IPS DF 6.9 (cell line): ENCODE measurements at places on chromosomes 7 and 10.

DNA sequence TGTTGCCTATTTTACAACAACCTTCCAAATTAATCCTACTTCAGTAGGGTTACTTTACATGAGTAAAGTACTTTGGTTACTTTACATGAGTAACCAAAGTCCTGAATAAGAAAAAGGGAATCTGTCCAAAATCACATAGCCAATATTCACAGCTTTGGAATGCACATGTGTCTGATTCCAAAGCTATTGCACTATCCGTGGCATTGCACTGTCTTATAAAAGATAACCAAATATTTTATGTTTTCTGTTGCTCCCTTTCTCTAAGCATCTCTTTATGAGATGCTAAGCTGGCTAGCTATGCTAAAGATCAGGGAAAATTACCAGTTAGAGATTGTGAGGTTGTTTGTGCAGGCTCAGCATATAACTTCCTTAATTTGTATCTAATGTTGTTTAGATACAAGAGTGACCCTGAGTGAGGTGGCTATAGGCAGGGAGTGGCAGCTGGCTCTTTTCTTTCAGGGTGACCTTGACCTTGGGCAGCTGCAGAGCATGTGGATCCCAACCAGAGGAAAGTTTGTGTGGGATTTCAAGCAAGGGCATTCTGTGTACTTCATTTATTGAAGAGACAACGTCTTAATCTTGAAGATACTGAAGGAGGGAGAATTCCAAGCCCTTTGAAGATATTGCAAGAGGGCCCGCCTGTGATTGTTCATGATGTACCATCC is 366.1 kb upstream of the ANKRD30A start:
- H3K4me3 ChIP-seq = no peak overlapping the region
- no peaks in the 10 kb centered on the region for H3K27me3 ChIP-seq
- H3K27ac ChIP-seq = no peak overlapping the region
- H3K4me1 ChIP-seq = no peaks in the 10 kb centered on the region
- H3K36me3 ChIP-seq = no peaks in the 10 kb centered on the region
- DNase-seq = no peak

DNA sequence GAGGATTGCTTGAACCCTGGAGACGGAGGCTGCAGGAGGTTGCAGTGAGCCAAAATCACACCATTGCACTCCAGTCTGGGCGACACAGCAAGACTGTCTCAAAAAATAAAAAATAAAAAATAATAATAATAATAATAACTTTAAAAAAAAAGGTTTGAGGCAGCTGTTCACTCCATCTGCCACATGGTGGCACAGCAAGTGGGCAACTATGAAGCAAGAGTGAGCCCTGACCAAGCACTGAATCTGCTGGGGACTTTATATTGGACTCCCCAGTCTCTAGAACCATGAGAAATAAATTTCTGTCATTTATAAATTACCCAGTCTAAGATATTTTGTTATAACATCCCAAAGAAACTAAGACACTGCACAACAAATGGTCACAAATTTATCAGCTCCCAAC is 14.6 kb upstream of the BRI3 start:
- H3K4me3 ChIP-seq = no peak overlapping the region
- H3K4me1 ChIP-seq = no peaks in the 10 kb centered on the region
- H3K36me3 ChIP-seq = no peaks in the 10 kb centered on the region
- no peak overlapping the region for H3K27ac ChIP-seq
- no peaks in the 10 kb centered on the region for H3K27me3 ChIP-seq
- DNase-seq = no peak

GRCh38 chr10:69004821-69005220 is 16.2 kb downstream of the KIFBP start:
- H3K4me1 ChIP-seq = no peaks in the 10 kb centered on the region
- no peak overlapping the region for H3K4me3 ChIP-seq
- no peaks in the 10 kb centered on the region; the same call in 1 of the 2 replicates for H3K36me3 ChIP-seq
- H3K27ac ChIP-seq = no peak overlapping the region
- H3K27me3 ChIP-seq = no peaks in the 10 kb centered on the region

DNA sequence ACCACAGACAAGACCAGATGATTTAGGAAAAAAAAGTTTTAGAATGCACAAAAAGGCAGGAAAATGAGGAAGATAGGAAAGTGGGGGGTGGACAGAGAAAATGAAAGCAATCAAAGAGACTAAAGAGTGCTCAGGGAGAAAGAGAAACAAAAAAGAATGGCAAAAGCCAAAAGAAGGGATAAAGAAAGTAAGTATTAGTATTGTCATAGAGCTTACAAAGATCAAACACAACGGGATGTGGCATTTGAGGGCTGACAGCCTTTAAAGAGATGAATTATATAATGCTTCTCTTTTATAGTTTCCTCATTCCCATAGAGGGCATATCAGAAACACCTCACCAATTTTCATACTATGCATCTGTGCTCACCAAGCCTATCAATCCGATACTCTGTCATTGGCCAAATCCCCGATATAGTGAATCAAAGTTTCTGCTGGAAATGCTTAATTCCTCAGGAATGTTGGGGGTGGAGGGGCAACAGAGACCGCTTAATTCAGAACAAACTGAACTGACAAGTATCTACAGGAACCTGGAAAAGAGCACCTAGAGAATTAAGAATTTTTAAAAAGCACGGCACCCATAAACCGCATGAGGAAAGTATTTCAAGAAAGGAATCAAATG is 2.7 kb downstream of the COG5 start:
- H3K4me1 ChIP-seq = no peaks in the 10 kb centered on the region
- H3K27ac ChIP-seq = no peak overlapping the region
- no peak overlapping the region for H3K4me3 ChIP-seq
- DNase-seq = no peak
- H3K36me3 ChIP-seq = no peaks in the 10 kb centered on the region

- DNase-seq = no peak
- H3K36me3 ChIP-seq = no peaks in the 10 kb centered on the region
- H3K4me1 ChIP-seq = no peaks in the 10 kb centered on the region
- H3K27ac ChIP-seq = no peak overlapping the region
These were observed 91.3 kb upstream of the BET1 start for GRCh38 chr7:94095316-94096009.

DNA sequence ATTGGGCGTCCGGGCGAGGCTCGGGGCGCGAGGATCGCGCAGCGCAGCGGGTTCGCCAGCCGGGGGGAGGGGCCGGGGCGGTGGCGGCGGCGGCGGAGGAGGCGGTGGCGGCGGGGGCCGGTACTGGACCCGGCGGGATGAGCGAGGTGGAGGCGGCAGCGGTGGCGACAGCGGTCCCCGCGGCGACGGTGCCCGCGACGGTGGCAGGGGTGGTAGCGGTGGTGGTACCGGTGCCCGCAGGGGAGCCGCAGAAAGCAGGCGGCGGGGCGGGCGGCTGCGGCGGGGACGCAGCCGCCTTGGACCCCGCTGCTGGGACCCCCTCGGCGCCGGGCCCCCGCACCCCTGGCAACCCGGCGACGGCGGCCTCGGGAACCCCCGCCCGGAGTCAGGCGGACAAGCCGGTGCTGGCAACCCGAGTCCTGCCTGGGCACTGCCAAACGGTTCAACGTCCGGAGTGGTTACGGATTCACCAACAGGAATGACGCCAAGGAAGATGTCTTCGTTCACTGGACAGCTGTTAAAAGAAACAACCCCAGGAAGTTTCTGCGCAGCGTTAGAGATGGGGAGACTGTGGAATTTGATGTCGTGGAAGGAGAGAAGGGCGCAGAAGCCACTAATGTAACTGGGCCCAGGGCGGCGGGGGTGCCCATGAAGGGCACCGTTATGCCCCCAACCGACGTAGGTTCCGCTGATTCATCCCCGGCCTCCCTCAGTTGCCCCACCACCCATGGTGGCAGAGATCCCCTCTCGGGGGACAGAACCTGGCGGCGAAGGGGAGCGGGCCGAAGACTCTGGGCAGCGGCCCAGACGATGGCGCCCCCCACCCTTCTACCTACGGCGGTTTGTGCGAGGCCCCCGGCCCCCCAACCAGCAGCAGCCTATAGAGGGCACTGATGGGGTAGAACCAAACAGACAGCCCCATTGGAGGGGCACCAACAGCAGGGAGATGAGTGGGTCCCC is 100.3 kb upstream of the CPXM2 start:
- H3K27ac ChIP-seq = no peak overlapping the region
- no peaks in the 10 kb centered on the region for H3K36me3 ChIP-seq
- H3K4me1 ChIP-seq = peaks cover 1% of the 10 kb centered on the region; the same call in 1 of the 2 replicates
- no peak for DNase-seq
- H3K4me3 ChIP-seq = peak overlapping the region; percentile 33; the same call in 1 of the 2 replicates
- H3K27me3 ChIP-seq = peaks cover 8% of the 10 kb centered on the region; the same call in 1 of the 2 replicates

GRCh38 chr10:59991661-59992060 is 85.3 kb upstream of the CCDC6 start:
- no peaks in the 10 kb centered on the region for H3K4me1 ChIP-seq
- H3K4me3 ChIP-seq = no peak overlapping the region
- H3K27me3 ChIP-seq = no peaks in the 10 kb centered on the region
- H3K27ac ChIP-seq = no peak overlapping the region
- DNase-seq = no peak

DNA sequence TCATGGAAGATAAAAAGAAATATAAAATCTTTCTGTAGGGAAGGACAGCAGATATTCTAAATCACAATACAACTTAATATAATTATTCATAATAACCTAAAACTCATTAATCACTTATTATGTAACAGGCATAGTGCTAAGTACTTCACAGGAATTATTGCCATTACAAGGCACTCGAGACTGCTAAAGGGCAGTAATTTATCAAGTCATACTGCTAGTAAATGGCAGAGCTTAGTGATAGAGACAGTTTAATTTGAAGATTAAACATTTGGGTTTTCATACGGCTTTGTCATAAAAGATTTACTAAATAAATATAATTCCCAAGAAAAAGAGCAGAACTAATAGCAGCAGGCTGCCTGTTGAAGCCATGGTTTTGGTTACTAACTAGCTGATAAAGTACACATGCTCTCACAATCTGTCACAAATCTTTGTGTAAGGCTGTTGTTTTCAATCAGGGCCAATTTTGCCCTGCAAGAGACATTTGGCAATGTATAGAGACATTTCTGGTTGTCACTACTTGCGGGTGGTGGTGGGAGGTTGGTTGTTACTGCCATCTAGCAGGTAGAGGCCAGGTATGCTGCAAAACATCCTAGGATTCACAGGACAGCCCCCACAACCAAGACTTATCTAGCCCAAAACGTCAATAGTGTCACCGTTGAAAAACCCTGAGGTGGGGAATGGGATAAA is 233.3 kb upstream of the CACNA2D1 start:
- no peak overlapping the region for H3K4me3 ChIP-seq
- DNase-seq = no peak
- no peaks in the 10 kb centered on the region for H3K4me1 ChIP-seq
- H3K27ac ChIP-seq = no peak overlapping the region

DNA sequence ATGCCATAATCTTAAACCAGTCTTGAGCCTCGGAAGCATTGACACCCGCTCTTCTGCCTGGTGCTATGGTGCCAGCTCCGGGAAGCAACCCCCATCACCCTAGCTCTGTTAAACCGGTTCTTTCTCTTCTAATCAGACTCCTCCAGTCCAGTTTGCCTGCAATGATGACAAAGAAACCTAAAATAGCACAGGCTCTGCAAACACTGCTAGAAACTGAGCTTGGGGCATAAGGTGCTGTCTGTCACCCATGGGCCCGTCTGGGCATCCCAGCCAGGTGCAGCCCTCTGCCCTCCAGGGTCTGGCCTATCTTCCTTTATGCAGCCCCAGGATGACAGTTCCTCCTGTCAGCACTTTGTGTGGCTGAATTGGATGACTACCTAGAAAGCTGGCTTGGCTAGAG is 14.2 kb upstream of the CAMK2G start:
- H3K4me1 ChIP-seq = no peaks in the 10 kb centered on the region
- no peaks in the 10 kb centered on the region for H3K27me3 ChIP-seq
- no peak overlapping the region for H3K4me3 ChIP-seq
- H3K27ac ChIP-seq = no peak overlapping the region
- H3K36me3 ChIP-seq = no peaks in the 10 kb centered on the region

- no peak overlapping the region for H3K27ac ChIP-seq
- no peaks in the 10 kb centered on the region for H3K27me3 ChIP-seq
- no peaks in the 10 kb centered on the region for H3K4me1 ChIP-seq
- DNase-seq = no peak
- no peaks in the 10 kb centered on the region for H3K36me3 ChIP-seq
These were observed 241.6 kb downstream of the RAB11FIP2 start for GRCh38 chr10:117805139-117805538.

GRCh38 chr10:23204773-23205172 is 12.7 kb downstream of the PTF1A start:
- no peak for DNase-seq
- no peak overlapping the region for H3K27ac ChIP-seq
- no peak overlapping the region for H3K4me3 ChIP-seq
- peaks cover 56% of the 10 kb centered on the region for H3K27me3 ChIP-seq
- no peaks in the 10 kb centered on the region for H3K36me3 ChIP-seq

DNA sequence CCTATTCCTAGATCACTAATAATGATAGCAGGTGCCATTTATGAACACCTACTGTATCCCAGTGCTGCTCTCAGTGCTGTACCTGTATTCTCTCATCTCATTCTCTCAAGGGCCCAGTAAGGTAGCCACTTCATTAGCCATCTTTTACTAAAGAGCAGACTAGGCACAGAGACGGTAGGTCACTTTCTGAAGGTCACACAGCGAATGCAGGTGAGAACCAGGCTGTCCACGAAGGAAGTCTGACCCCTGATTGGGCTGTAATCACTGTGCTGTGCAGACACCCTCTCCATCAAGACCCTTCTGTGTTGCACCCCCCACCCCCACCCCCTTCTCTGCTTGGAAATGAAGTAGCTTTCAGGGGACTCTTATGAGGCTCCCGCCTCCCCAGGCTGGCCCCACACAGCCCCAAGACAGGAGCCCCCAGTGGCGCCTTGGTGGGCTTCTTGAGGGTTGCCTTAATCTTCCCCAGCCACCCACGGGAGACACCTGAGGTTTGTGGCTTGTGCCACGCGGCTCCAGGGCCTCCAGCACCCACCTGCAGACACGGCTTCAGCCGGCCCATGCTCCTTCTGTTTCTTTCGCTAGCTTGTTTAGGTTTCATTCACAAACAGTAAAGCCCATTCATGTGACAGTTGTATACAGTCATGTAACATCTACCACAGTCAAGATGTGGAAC is 81.7 kb upstream of the FAM20C start:
- H3K4me3 ChIP-seq = no peak overlapping the region
- no peaks in the 10 kb centered on the region for H3K4me1 ChIP-seq
- H3K36me3 ChIP-seq = no peaks in the 10 kb centered on the region
- H3K27me3 ChIP-seq = no peaks in the 10 kb centered on the region

- no peak overlapping the region for H3K27ac ChIP-seq
- no peak for DNase-seq
- H3K4me3 ChIP-seq = no peak overlapping the region
- peaks cover 5% of the 10 kb centered on the region; the same call in 1 of the 2 replicates for H3K4me1 ChIP-seq
- no peaks in the 10 kb centered on the region for H3K27me3 ChIP-seq
- H3K36me3 ChIP-seq = no peaks in the 10 kb centered on the region
These were observed 56.6 kb upstream of the PTN start for GRCh38 chr7:137399827-137400823.

DNA sequence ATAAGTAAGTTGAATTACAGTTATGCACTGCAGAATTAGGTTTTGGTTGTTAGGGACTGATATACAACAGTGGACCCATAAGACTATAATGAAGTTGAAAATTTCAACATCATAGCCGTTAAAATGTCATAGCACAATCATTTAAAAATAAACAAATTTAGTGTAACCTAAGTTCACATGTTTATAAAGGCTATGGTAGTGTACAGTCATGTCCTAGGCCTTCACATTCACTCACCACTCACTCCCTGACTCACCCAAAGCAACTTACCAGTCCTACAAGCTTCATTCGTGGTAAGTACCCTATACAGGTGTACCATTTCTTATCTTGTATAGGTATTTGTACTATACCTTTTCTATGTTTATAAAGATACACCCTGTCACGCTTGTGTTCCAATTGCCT is 113.7 kb downstream of the RAB11FIP2 start:
- no peak overlapping the region for H3K4me3 ChIP-seq
- no peaks in the 10 kb centered on the region for H3K27me3 ChIP-seq
- H3K27ac ChIP-seq = no peak overlapping the region
- DNase-seq = no peak
- H3K4me1 ChIP-seq = no peaks in the 10 kb centered on the region
